ENCODE measurements at places on chromosomes 12 and 14. TPM values are rescaled to one million over a fixed set of nuclear protein-coding genes. Genes with fewer than 3 reads are reported as not detected.

The TSPAN19 gene
- total RNA-seq: not detected

The NT5DC3 gene
- total RNA-seq: 3.5 TPM

The GALNT9 gene
- not detected for total RNA-seq

The KRT74 gene
- 0.30 TPM for total RNA-seq

- DNase-seq: no peak
- H3K4me3 ChIP-seq: no peak overlapping the region
- H3K27me3 ChIP-seq: no peaks in the 10 kb centered on the region
- no peak overlapping the region for H3K27ac ChIP-seq
These were observed 33.0 kb downstream of the DBX2 start for GRCh38 chr12:45017916-45018315.

- H3K27me3 ChIP-seq: no peaks in the 10 kb centered on the region
- H3K4me3 ChIP-seq: no peak overlapping the region
These were observed 94.2 kb downstream of the EP400 start for GRCh38 chr12:132043770-132044467.

DNA sequence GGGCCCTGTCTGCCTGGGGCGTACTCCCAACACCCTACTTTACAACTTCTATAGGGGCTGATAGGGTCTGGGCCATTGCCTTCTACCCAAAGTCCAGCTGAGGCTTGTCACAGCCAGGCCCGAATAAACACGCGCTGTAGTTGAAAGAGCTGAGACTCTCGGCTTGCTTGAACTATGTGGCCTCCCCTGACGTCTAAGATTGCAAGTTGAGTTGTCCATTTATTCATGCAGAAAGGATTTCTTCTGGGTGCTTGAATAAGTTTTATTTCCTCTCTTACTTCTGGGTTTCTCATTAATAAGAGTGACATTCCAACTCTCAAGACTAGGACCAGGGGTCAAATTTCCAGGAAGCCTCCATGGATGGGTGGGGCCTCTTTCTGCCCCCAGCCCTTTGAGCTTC, 74.4 kb upstream of the VRK1 start:
- no peak for DNase-seq
- no peaks in the 10 kb centered on the region for H3K27me3 ChIP-seq
- no peak overlapping the region for H3K27ac ChIP-seq
- no peak overlapping the region for H3K4me3 ChIP-seq
- no peaks in the 10 kb centered on the region for H3K36me3 ChIP-seq

- H3K4me1 ChIP-seq: peaks cover 23% of the 10 kb centered on the region
- no peak overlapping the region for H3K27ac ChIP-seq
- H3K27me3 ChIP-seq: no peaks in the 10 kb centered on the region
- H3K4me3 ChIP-seq: no peak overlapping the region
- no peaks in the 10 kb centered on the region for H3K36me3 ChIP-seq
- DNase-seq: no peak
These were observed 24.8 kb downstream of the MVK start for GRCh38 chr12:109598428-109598854.

- no peak for DNase-seq
- H3K4me3 ChIP-seq: no peak overlapping the region
- no peaks in the 10 kb centered on the region for H3K4me1 ChIP-seq
- H3K36me3 ChIP-seq: no peaks in the 10 kb centered on the region
These were observed 189.3 kb downstream of the KCNA5 start for GRCh38 chr12:5232826-5233500.

- no peaks in the 10 kb centered on the region for H3K27me3 ChIP-seq
- peak overlapping the region; percentile 89 for H3K27ac ChIP-seq
- H3K4me3 ChIP-seq: peak overlapping the region; percentile 48
These were observed 54.5 kb downstream of the VCPKMT start for GRCh38 chr14:50061664-50062437.

GRCh38 chr14:100454437-100454836, 131.3 kb downstream of the SLC25A47 start:
- H3K27me3 ChIP-seq: no peaks in the 10 kb centered on the region
- no peak for DNase-seq
- no peaks in the 10 kb centered on the region for H3K4me1 ChIP-seq

- H3K27ac ChIP-seq: no peak overlapping the region
- no peaks in the 10 kb centered on the region for H3K4me1 ChIP-seq
- H3K36me3 ChIP-seq: no peaks in the 10 kb centered on the region
- H3K4me3 ChIP-seq: no peak overlapping the region
These were observed 72.6 kb downstream of the BBS10 start for GRCh38 chr12:76275511-76276093.

DNA sequence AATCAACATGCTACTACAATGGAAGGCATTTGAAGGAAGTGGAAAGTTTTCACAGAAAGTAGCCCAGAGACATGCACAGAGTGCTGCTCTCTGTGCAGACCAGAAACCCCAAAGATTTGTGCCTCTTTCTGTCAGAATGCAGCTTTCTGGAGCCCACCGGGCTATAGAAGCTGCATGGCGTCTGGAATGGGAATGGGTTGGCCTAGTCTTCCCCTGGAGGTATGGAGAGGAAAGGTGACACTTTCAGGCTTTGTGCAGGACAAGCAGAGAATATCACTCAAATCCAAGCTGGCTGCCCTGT, 21.3 kb upstream of the ZFP36L1 start:
- H3K27ac ChIP-seq: peak overlapping the region; percentile 92
- H3K4me3 ChIP-seq: peak overlapping the region; percentile 64
- H3K36me3 ChIP-seq: no peaks in the 10 kb centered on the region
- no peaks in the 10 kb centered on the region for H3K27me3 ChIP-seq
- H3K4me1 ChIP-seq: peaks cover 73% of the 10 kb centered on the region
- no peak for DNase-seq

GRCh38 chr14:91934554-91935285, 12.8 kb downstream of the FBLN5 start:
- DNase-seq: no peak
- no peaks in the 10 kb centered on the region for H3K4me1 ChIP-seq
- no peaks in the 10 kb centered on the region for H3K36me3 ChIP-seq
- H3K4me3 ChIP-seq: no peak overlapping the region

- H3K36me3 ChIP-seq: no peaks in the 10 kb centered on the region
- H3K27ac ChIP-seq: no peak overlapping the region
- peaks cover 7% of the 10 kb centered on the region for H3K4me1 ChIP-seq
- H3K27me3 ChIP-seq: no peaks in the 10 kb centered on the region
- no peak for DNase-seq
These were observed 7.0 kb downstream of the CORO1C start for GRCh38 chr12:108724054-108724889.

DNA sequence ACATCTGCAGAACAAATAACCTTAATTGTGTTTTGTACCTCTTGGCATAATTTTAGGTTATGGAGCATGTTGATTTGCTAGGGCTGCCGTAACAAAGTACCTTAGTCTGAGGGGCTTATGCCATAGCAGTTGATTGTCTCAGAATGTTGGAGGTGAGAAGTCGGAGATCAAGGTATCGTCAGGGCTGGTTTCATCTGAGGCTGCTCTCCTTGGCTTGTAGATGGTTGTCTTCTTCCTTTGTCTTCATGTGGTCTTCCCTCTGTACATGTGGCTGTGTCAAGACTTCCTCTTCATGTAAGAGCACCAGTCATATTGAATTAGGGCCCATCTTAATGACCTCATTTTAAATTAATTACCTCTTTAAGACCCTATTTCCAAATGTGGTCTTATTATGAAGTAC, 64.4 kb upstream of the PTHLH start:
- DNase-seq: no peak
- H3K36me3 ChIP-seq: no peaks in the 10 kb centered on the region
- no peaks in the 10 kb centered on the region for H3K27me3 ChIP-seq
- no peaks in the 10 kb centered on the region for H3K4me1 ChIP-seq

- no peaks in the 10 kb centered on the region for H3K36me3 ChIP-seq
- no peak overlapping the region for H3K4me3 ChIP-seq
- peaks cover 5% of the 10 kb centered on the region for H3K27me3 ChIP-seq
- DNase-seq: no peak
These were observed 55.2 kb downstream of the NDUFA12 start for GRCh38 chr12:94948232-94948810.

DNA sequence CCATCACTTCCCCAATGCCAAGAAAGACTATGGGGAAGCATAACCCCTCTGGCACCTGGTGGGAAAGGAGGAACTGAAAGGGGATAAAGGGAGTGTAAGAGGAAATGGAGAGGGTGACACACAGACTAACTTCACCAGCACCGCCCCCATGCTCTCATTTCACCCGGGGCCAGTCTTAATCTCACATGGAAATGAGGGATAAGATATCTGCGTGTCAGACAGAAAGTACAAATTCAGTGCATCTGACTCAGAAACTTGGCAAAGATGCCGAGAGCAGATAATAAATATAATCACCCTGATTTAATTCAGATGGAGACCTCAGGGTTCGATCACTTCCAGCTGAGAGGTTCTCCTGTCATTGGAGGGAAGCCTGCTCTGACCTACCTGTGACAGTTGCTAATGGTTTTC, 191.6 kb downstream of the DUSP6 start:
- no peak overlapping the region for H3K4me3 ChIP-seq
- H3K36me3 ChIP-seq: no peaks in the 10 kb centered on the region
- no peak for DNase-seq
- H3K27me3 ChIP-seq: no peaks in the 10 kb centered on the region
- no peak overlapping the region for H3K27ac ChIP-seq
- H3K4me1 ChIP-seq: no peaks in the 10 kb centered on the region

GRCh38 chr12:53060721-53061276, 10.9 kb downstream of the TNS2 start:
- H3K4me3 ChIP-seq: no peak overlapping the region
- peaks cover 5% of the 10 kb centered on the region for H3K4me1 ChIP-seq
- DNase-seq: no peak
- H3K36me3 ChIP-seq: peaks cover 22% of the 10 kb centered on the region
- H3K27me3 ChIP-seq: no peaks in the 10 kb centered on the region
- no peak overlapping the region for H3K27ac ChIP-seq

- H3K4me3 ChIP-seq: peak overlapping the region; percentile 70
- H3K27me3 ChIP-seq: no peaks in the 10 kb centered on the region
- peaks cover 28% of the 10 kb centered on the region for H3K4me1 ChIP-seq
- peak overlapping the region; percentile 61 for H3K27ac ChIP-seq
- H3K36me3 ChIP-seq: peaks cover 3% of the 10 kb centered on the region
These were observed 25.6 kb upstream of the UBC start for GRCh38 chr12:124940143-124940392.

GRCh38 chr12:104387190-104387589, 69.6 kb upstream of the CHST11 start:
- no peaks in the 10 kb centered on the region for H3K36me3 ChIP-seq
- H3K4me3 ChIP-seq: no peak overlapping the region
- no peak overlapping the region for H3K27ac ChIP-seq

GRCh38 chr14:35353409-35354172, 51.0 kb downstream of the NFKBIA start:
- no peak for DNase-seq
- no peaks in the 10 kb centered on the region for H3K27me3 ChIP-seq
- peaks cover 8% of the 10 kb centered on the region for H3K4me1 ChIP-seq
- no peaks in the 10 kb centered on the region for H3K36me3 ChIP-seq

DNA sequence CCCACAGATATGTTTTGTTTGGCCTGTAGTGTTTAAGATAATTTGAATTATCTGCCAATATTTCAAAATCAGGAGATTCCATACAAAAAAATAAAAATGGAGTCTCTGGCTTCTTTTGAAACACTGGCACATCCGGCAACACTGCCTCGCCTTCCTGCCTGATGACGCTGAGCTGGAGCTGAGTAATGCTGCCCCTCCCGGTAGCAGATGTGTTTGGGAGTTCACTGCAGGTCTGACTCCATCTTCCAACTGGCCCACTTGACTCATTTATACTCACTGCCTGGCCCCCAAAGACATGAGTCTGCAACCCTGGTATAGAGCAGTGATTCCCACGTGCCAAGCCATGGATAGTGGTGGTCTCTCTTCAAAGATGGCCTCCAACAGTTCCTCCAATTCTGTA, 7.4 kb downstream of the CIT start:
- H3K27ac ChIP-seq: no peak overlapping the region
- H3K4me3 ChIP-seq: no peak overlapping the region
- H3K27me3 ChIP-seq: no peaks in the 10 kb centered on the region

DNA sequence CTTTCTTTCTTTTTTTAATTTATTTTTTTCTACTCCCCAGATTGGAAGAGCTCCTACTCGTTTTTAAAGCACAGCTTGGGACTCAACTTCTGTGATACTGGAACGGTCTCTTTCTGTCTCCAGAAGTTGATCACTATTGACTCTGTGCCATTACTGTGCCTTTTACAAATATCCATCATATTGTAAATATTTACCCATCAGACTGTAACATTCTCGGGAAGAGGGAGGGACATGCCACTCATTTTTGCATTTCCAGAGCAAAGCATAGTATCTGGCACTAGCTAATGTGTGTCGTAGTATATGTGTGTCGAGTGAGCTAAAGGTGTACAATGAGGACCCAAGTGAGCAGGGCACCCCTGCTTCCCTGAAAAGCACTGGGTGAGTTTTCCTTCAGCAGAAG, 24.0 kb upstream of the GSG1 start:
- H3K27me3 ChIP-seq: no peaks in the 10 kb centered on the region
- H3K4me3 ChIP-seq: no peak overlapping the region
- no peaks in the 10 kb centered on the region for H3K36me3 ChIP-seq
- DNase-seq: no peak
- no peak overlapping the region for H3K27ac ChIP-seq

DNA sequence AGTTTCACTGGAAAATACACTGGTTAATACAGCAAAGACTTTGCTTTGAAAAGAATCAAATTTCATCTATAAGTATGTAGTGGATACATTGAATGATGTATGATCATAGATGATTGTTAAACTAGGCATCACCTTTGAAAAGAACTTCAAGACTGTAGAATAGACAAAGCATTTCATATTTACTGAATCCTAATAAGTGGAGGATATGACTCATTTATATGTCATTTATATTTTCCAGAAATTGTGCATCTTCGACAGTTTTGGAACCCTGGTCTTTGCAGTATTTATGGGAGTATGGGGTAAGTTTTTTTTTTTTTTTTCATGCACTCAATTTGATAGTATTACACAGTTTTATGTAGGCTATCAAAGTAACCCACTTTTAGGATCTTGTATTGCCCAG, 161.9 kb downstream of the ANO6 start:
- H3K36me3 ChIP-seq: peaks cover 26% of the 10 kb centered on the region
- H3K27ac ChIP-seq: no peak overlapping the region
- no peaks in the 10 kb centered on the region for H3K27me3 ChIP-seq
- DNase-seq: no peak
- H3K4me3 ChIP-seq: no peak overlapping the region
- no peaks in the 10 kb centered on the region for H3K4me1 ChIP-seq

- H3K4me3 ChIP-seq: peak overlapping the region; percentile 60
- DNase-seq: peak; percentile 24
- no peaks in the 10 kb centered on the region for H3K36me3 ChIP-seq
- H3K4me1 ChIP-seq: peaks cover 15% of the 10 kb centered on the region
These were observed 164.8 kb downstream of the ZFP36L1 start for GRCh38 chr14:68627868-68628604.

DNA sequence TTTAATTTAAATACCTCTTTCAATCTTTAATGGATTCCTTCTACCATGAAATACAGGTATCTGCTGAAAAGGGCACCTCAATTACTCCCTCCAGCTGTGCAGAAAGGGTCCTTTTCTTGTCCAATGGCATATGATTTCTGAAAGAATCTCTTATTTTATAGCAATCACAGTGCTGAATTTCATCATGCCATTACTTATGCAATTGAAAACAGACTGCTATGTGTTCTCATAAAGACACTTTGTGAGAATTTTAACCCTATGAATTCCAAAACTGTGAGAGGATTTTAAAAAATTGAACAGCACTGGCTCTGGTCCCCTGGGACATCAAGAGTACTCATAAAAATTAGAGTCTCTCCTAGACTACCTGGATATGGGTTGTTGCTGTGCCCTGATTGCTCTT, 45.9 kb upstream of the CNOT2 start:
- H3K27ac ChIP-seq: no peak overlapping the region
- no peaks in the 10 kb centered on the region for H3K4me1 ChIP-seq
- DNase-seq: no peak
- no peaks in the 10 kb centered on the region for H3K27me3 ChIP-seq

All from CD4-positive, alpha-beta T cell (primary cell).